Mucosa of descending colon (tissue), 3 donors: ENCODE measurements at places on chromosomes 7 and 10.

GRCh38 chr7:2017914-2018568 is 214.7 kb downstream of the MAD1L1 start:
- DNase-seq, result peak; percentile 43

DNA sequence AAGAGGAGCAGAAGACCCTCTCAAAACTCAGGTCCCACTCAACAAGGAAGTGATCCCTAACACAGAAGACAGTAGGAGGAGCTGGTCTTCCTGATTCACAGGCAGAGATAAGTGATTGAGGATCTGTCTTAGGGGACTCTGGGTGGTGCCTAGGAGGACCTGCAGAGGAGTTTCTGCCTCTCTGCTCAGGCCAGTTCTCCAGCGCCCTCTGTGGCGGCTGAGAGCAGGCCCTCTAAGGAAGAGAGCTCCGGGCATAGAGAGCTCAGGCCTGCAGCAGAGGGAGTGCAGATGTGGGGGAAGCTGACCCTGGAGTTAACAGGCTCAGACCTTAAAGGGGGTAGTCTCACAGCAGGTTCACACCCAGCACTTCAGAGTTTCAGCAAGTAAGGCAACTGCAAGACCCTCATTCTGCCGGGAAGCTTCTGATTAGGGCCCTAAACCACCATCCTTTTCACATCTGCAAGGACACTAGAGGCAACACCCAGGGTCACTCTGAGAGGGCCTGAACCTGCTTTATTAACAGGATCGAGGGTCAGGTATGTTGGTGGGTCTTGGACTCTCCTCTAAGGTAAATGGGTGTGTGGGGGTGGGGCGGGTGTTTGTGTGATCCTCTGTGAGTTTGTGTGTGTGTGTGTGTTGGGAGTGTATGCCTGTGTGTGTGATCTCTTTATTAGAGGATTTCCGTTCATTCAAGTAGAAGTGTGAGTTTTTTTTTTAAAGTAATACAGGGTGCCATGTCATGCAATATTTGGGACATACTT is 57.6 kb upstream of the TARP start:
- no peak for DNase-seq

DNA sequence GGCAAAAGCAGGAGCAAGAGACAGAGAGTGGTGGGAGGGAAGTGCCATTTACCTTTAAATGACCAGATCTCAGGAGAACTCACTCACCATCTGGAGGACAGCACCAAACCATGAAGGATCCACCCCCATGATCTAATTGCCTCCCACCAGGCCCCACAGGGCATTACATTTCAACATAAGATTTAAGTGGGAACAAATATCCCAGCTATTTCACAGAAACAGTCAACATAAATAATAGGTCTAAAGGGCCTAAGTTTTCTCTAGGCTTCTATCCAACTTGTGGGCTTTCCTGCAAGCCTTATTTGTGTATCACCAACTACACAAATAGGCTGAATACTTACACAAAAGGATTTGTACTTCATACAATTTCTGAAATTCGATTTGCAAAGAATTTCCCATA is 196.8 kb upstream of the POT1 start:
- DNase-seq, result no peak

DNA sequence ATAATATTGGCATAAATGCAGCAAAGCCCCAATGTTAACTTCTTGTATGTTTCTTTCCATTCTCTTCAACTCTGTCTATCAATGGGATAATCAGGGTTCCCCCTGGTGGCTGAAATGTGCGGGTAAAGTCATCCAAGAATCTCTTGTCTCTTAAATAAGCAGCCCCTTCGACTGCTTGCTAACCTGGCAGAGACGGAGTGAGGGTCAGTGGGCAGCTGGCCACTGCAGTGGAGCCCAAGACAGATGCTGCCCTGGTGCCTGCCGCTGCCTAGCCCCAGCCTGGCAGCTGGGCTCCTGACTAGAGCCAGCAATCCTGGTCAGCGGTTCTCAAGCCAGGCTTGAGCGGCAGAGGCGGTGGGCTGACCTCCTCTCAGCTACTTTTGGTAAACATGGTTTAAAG is 248.9 kb downstream of the COBL start:
- no peak for DNase-seq

- DNase-seq, result no peak
These were observed 12.2 kb downstream of the LBX1 start for GRCh38 chr10:101217044-101217425.

DNA sequence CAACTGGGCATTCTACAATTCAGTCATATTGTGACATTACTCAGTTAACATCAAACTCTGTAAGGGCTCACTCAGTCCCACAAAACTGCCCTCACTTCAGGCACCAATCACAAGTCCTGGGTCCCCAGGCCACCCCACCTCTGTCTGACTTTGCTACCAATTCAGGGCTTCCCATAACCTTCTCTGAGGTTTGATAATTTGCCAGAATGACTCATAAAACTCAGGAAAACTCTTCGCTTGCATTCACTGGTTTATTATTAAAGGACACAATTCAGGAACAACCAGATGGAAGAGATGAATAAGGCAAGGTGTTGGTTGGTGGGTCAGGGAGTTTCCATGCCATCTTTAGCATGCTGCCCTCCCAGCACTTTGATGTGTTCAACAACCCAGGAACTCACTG is 41.3 kb downstream of the AVL9 start:
- no peak for DNase-seq
